ENCODE measurements at places on chromosomes 16 and 17. TPM values are rescaled to one million over a fixed set of nuclear protein-coding genes. Genes with fewer than 3 reads are reported as not detected.

DNA sequence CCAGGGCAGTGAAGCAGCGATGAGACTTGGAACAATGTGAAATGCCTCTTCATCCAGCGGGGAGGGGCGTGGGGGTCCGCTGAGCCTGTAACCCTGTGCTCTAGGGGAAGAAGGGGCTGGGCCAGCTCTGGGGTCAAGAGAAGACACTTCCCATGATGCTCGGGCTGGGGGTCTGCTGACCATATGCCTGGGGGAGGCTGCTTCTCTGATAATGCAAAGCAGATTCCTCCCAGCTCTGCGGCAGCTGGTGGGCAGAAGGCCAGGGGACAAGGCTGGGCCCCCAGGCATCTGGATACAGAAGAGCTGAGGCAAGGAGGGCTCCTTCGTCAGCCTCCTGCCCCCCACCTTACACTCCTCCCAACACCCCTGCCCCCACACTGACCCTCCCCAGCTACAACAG, 24.7 kb downstream of the NGFR start:
- DNase-seq, result peak; percentile 70

Gene PRAC2
- not detected for total RNA-seq

Gene HNF1B
- not detected for total RNA-seq

Gene C17orf113
- 0.73 TPM for total RNA-seq

Gene RHBDL1
- 2.1 TPM for total RNA-seq

DNA sequence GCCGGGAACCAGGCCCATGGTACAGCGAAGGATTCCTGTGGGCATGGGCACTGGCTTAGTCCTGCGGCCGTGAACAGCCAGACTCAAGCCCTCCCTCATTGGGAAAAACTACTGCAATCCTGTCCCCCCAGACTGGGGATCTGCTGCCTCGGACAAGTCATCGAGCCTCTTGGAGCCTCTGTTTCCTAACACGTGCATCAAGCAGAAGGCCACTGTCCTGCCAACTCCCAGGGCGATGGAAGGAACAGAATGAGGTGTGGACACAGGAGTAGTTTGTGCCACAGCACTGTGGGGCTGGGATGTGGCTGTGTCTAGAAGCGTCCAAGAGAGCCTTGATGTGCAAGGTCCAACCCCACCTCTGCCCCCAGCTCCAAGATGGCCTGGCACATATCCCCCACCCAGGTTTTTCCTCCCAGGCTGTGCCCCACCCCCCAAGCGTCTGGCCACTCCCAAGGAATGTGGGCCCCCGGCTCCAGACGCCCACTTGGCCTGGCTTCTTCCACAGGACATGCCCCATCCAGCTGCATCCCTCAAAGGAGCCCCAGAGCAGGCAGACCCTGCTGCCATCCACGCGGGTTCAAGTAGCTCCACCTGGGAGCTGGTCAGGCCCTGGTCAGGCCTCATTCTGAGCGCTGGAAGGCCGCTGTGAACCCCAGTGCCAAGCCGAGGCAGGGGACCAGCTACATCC, 3.4 kb downstream of the CAMKK1 start:
- no peak for DNase-seq

Gene KRT15
- total RNA-seq, result not detected

GRCh38 chr16:81201267-81201666, 37.2 kb upstream of the BCO1 start:
- no peak for DNase-seq

DNA sequence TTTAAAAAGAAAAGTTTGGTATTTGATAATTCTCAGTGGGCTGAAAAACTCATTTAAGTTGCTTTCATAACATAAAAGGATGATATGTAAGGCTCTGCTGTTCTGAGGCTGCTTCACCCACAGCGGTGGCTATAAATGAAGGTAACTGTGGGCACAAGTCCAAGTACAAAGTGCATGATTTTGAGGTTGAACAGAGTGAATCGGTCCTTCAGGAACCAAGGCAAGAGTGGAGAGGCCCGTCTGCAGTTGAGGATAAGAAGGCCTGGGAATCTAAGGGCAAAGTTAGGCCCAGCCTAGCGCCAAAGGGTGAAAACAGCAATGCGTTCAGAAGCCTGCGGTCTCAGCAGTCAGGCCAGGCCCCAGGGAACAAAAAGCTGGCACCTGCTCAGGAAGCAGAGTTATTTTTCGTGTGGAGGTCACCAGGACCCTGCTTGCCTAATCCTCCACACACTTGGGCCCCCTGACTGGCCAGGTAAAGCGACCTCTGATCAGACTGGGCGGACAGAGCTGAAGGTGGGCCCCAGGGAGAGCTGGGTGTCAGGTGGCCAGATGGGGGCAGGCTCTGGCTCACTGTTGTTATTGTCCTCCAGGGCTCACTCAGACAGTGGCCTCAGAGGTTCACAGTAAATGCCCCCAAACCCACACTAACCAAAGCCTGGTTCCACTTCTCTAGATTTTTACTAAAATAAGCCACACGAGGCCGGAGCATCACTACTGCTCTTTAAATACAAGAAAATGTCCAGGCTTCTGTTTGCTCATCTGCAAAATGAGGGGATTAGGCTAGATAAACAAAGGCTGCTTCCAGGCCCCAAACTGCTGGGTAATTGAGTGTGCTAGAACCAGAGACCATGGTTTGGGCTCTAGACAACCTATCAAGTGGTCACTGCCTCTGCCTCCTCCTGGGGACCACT, 46.5 kb downstream of the TEX2 start:
- no peak for DNase-seq

- DNase-seq, result no peak
These were observed 1237.1 kb upstream of the GOT2 start for GRCh38 chr16:59971264-59971663.

DNA sequence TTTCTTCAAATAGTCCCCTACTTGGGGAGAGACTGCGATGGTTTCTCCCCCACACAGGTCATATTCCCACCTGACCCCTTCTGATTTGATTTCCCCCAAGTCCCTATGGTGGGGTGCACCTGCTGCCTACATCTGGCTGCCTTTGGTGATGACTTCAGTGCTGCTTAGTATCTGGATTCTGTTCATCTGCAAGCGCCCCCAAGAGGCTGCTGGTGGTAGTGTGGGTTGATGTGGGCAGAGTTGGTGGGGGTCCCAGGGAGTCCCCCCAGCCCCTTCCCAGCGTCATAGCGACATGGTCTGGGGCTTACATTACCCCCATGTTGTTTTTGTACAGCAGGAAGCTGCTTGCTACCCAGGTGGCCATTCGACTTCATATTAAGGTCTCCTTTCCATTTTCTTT, 99.2 kb downstream of the NTN1 start:
- no peak for DNase-seq

GRCh38 chr17:41894791-41895331, 23.9 kb downstream of the ACLY start:
- no peak for DNase-seq

DNA sequence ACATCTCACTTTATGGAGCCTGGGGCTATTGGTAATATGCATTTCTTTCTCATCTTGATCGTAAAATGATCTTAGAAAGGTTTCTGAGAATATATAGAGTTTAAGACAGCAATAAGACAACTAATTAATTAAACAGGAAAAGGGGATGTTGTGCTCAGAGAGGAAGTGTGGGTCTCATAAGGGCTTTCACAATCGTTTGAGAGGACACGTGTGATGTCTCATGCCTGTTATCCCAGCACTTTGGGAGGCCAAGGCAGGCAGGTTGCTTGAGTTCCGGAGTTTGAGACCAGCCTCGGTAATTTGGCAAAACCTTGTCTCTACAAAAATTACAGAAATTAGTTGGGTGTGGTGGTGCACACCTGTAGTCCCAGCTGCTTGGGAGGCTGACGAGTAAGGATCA, 295.6 kb downstream of the WWOX start:
- DNase-seq, result no peak

Gene OR1A1
- total RNA-seq, result not detected

DNA sequence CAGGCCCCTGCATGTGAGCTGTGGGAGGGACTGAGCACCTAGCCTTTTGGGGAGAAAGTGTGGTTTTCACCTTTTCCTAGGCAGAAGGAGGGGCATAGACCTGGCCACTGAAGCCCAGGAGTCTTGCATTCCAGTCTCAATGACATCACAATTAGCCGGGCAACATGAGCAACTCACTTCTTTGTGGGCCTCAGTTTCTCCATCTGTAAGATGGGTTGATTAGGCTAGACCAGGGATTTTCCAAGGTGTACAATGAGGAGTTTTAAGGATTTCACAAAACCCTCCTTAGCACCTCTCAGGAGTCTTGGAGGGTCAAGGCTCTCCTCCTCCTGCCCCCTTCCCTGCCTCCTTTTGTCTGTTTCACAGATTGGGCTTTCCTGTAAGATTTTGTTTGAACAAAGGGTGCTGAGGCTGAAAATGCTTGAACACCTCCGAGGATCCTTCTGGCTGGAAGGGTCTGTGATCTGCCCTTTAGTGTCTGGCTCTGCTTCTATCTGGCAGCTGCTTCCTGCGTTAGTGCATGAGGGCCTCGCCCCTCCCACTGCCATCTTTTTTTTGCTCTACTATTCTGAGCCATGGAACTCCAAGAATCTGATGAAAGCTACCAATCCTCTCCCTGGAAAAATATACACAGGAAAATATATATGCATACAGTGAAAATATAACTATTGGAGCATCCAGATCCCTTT, 52.4 kb upstream of the ETV4 start:
- DNase-seq, result no peak

- DNase-seq, result no peak
These were observed 8.2 kb downstream of the SPAG7 start for GRCh38 chr17:4959261-4959965.

- DNase-seq, result peak; percentile 87
These were observed 13.7 kb downstream of the RARA start for GRCh38 chr17:40322358-40323315.

DNA sequence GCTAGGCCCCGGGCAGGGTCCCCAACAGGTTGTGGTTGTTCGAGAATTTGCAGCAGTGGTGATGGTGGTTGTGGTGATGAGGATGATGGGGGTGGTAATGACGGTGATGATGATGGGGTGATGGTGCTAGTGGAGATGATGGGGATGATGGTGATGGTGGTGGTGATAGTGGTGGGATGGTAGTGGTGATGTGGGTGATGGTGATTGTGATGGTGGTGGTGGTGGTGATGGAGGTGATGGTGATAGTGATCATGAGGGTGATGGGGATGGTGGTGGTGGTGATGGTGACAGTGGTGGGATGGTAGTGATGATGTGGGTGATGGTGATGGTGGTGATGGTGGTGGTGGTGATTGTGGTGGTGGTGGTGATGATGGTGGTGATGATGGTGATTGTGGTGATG, 343.3 kb downstream of the SEC14L1 start:
- DNase-seq, result peak; percentile 26

DNA sequence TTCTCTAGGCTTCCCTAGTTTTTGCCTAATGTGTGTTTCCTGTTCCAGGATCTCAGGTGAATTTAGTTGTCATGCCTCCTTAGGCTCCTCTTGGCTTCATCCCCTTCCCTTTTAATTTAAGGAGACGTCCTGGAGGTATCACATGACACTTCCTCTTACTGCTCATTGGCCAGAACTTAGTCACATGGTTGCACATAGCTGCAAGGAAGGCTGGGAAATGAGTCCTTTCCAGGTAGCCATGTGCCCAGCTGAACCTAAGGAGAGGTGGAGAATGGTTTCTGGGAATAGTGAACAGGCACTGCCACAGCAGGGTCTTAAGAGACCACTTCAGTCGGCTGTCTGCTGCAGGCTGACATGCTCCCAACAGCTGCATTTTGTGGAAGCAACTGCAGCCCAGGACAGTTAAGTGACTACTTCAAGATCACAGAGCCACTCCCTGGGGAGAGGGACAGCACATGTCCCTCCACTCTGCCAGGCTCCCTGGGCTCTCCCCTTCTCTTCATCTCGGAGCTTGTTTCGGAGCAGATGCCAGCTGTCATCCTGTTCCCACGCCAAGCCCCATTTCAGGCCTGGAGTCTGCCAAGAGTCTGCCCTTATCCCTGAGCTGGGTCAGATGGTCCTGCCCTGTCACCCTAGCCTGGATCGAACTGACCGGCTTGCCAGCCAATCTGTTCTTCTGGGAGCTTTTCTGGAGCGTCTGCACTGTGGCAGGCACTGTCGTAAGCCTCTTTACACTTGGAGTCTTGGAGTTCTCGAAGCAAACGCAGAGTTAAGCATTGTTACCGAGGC, 81.4 kb upstream of the FOXF1 start:
- no peak for DNase-seq

Gene WFIKKN1
- 0.16 TPM for total RNA-seq

Gene RHOT1
- 64.1 TPM for total RNA-seq

- no peak for DNase-seq
These were observed 42.8 kb downstream of the MARCHF10 start for GRCh38 chr17:62765351-62765750.

Gene TP53TG3F
- not detected for total RNA-seq

Gene CDRT4
- 1.8 TPM for total RNA-seq

GRCh38 chr17:38508954-38509771, 80.9 kb downstream of the ARHGAP23 start:
- peak; percentile 89 for DNase-seq

- DNase-seq, result no peak
These were observed 141.7 kb upstream of the ASIC2 start for GRCh38 chr17:33434841-33435240.

- DNase-seq, result no peak
These were observed 57.8 kb downstream of the STH start for GRCh38 chr17:46056800-46057304.
